Naive B cell (primary cell): ENCODE measurements at places on chromosomes 6 and 20. TPM values are rescaled to one million over a fixed set of nuclear protein-coding genes. Genes with fewer than 3 reads are reported as not detected.

DNA sequence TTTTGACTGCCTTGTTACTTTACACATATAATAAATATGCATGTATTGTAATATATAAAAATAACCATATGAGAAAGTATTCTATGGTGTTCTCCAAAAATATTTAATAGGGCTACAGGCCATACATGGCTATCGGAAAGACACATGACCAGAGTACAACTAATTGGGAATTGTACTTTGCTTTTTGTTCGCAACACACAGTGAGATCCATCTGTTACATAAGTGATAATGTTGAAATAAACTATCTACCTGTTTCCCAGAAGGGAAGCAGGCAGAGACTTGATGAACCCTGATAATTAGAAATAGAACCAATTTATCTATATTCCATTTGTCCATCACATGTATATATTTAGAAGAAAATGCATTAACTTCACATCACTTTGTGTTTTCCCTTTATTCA is 344.0 kb upstream of the PLCB4 start:
- no peak for DNase-seq

DNA sequence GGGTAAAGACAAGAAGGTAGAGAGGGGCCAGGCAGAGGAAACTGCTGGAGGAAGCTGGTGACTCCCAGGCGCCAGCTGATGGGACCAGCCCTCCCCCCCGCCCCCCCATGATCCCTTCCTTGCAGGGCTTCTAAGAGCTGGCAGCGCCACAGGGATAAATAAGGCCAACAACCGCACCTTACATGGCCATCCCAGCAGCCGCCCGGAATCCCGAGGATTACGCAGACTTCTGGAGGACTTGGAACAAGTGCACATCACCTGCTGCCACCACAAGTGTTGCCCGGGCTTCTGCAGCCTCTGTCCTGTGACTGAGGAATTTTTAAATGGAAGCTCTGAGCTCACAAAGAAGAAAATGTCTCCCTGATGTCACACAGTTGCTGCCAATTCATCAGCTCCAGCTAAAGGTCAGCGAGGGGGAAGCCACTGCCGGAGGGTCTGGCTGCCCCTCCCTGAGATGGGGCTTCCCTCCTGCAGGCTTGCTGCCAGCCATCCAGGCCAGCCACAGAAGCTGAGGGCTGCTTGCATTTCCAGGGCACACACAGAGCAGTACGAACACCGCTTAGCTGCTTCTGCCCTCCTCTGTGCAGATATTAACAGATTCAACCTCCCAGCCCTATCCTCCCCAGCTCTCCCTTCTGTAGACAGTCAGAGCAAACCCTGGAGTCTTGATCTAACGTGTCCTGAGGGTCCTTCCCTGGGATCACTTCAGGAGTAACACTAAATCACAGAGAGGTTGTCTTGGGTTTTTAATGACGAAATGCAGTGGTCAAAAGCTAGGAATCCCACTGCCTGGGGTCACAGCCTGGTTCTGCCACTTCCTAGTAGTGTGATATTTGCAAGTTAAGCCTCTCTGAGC is 38.6 kb upstream of the PIM1 start:
- DNase-seq: no peak

DNA sequence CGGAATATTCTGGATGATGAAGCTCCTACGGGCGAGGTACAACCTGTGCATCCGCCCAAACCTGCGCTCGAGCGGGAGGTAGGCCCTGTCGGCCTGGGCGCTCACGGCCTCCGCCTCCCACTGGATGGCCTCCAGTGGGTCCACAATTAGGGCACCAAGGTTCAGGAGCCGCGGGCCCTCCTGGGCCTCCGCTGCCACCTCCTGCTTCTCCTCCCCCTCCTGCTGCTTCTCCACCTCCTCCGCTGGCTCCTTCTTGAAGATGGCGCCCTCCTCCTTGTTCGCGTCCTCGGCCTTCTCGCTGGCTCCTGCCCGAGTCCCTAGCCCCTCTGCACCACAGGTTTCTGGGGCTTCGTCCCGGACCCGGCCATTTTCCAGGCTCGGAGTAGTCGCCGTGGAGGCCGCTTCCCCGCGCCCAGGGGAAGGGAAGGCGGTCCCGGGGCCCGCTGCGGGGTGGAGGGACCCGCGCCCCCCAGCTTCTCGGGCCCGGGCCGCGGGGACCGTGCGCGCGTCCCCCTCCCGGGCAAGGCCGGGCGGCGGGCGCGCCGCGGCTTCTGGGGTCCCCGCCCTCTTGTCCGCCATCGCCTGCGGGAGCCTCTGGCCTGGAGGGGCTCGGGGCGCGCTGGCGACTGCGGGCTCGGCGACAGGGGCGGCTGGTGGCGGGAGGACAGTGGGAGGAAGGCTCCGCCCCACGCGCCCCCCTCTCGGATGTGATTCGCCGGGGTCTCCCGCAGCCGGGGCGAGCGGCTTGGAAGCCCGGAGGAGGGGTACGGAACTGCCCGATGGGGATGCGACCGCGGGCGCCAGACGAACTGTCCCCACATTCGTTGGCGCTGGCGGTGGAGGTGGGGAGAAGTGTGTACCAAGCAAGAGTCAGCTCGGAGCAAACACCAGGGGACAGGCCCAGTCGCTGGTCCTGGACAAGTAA is 17.6 kb downstream of the PLAGL2 start:
- DNase-seq: no peak

DNA sequence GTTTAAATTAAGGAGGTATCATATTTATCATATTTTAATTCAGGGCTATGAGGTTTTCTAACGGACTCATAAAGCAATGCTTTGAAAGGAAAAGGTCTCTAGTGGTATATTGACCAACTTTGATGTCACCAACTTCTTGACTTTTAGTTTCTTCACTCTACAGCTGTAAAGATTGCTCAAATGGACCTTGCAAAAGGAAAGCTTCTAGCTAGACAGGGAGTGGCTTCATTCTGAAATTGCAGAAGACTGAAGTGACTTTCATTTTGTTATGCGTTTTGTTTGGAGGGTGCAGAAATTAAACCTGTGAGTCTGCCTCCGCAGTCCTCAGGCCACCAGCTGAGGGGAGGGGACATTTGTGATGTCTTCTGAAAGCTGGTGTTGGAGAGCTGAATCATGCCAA is 95.7 kb downstream of the SLC24A3 start:
- no peak for DNase-seq

DNA sequence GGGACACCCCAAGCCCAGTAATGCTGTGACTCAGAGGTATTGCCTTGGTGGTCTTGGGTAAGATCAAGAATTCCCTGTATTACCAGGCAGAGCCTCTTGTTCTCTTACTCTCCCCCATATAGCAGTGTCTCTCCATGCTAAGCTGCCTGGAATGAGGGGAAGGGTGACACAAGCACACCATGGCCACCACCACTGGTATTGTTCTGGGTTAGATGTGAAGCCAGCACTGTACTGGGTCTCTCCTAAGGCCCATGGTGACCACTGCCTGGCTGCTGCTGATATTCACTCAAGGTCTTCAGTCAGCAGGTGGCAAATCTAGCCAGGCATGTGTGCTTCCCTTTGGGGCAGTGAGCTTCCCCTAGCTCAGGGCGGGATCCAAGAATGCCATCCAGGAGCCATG is 36.5 kb downstream of the TAF11 start:
- DNase-seq: no peak

Gene CDK19
- polyA plus RNA-seq: 0.51 TPM

Gene CDKN1A
- 48.3 TPM for polyA plus RNA-seq

Gene PROKR2
- polyA plus RNA-seq: not detected

Gene LAMP5
- not detected for polyA plus RNA-seq
